Stimulated activated CD4-positive, alpha-beta T cell treated with anti-CD3 and anti-CD28 coated beads, Interleukin-4, amount 100 ng/mL, for 24 hours (primary cell): ENCODE measurements at places on chromosomes 6 and 20.

DNA sequence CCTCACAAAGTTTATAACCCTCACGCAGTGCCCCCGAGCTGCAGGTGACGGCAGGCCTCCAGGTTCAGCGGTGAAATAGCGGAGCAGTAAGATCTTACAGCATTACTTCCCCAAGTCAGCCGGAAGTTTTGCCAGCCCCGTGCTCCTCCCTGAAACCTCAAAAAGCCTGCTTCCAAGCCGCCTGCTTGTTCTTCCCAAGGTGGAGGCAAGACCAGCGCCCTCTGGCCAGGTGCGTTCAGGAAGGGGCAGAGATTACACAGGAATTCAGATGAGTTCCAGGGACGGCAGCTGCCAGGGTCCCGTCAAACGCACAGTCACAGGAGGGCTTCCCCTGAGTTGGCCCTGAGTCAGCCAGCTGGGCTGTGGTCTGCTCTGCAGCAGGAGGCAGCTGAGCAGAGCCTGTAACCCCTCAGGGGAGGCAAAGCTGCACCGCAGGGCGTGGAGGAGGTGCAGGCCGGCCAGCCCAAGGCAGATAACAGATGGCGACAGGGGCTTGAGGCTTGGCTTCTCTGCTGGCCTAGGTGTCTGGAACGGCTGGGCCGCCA is 124.1 kb upstream of the RPS6KA2 start:
- no peak for DNase-seq

DNA sequence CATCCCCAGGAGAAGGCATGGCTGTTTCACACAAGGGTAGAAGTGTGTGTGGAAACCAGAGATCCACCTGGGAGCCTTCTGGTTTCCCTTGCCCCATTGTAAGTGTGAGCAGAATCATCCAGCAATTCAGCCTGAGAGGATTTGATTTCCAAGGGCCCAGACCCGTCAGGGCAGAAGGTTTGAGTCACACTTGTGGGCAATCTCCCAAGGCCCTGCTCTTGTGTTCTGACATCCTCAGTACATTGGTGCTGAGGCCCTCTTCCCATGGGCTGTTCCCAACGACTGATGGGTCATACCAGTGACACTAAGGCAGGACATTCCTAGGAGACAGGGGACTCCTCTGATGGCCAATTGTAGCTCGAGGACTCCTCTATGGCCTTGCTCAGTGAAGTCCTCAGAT is 58.2 kb upstream of the POLR1H start:
- no peak for DNase-seq

DNA sequence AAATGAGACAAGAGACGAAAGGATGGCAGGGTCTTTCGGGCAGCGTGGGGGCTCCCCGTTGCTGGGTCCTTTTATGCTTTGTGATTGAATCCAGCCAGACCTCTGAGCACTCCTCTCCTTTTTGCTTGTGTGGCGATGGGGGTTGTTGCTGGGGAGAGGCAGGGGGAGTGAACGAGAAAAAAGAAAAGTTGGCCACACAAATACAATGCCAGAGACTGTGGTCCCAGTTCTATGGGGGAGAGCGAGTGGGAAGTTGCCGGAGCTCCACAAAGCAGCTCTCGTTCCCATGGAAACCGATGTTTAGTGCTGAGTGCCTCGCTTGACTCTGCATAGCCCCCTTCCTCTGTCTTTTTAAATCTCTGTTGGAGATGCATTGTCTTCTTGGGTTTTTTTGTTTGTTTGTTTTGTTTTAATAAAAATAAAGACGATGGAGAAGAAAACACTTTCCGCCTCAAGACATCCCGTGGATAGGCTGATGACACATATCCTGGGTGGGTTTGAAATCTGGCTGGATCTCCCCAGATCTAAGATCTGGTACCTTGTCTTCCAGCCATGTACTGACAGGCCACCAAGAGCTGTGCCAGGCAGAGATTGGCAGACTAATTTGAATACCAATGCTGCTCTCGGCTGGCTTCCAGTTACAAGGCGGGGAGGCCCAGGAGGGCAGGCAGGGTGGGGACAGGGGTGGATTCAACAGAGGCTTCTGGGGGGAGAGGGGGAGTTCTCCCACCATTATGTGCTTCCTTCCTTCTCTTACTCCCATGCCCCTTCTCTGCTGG is 529.3 kb downstream of the QKI start:
- no peak for DNase-seq

DNA sequence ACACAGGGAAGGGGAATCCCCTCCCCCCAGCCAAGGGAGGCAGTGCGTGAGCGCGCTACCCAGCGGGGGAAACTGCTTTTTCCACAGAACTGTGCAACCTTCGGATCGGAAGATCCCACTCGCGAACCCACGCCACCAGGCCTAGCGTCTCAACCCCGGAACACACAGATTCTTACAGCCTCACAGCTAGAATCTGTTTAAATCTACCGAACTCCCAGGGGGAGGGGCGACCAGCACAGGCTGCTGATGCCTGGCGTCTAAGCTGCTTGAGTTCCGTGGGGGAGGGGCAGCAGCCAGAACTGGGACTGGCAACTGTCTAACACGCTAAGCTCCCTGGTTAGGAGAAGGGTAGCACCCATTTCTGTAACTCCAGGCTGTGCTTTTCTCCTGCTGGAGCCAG is 217.3 kb upstream of the TENT5A start:
- no peak for DNase-seq
